ENCODE measurements at places on chromosomes 1 and 21.

DNA sequence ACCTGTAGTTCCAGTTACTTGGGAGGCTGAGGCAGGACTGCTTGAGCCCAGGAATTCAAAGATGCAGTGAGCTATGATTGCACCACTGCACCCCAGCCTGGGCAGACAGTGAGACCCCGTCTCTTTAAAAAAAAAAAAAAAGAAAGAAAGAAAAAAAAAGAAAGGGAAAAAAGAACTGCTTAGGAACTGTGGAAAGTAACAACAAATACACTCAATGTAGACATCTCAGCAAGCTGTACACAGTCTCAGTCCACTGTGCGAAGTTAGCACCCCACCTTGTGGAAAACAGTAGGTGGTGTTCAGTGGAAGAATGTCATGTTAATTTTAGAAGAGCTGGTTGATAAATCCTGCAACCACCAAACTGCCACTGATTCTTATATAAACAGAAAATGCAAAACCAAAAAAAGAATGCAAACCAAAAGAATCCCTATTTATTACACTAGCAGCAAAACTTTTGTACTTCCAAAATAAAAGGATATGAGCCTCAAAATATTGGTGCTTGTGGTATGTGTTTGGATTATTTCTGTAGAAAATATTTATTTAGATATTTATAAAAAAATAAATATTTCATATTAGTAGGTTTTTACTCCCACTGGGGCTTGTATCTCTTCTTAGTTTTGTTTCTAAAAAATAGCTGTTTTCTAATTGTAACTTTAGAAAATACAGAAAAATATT, 31.1 kb downstream of the ALG14 start:
- peak; percentile 81 for DNase-seq

DNA sequence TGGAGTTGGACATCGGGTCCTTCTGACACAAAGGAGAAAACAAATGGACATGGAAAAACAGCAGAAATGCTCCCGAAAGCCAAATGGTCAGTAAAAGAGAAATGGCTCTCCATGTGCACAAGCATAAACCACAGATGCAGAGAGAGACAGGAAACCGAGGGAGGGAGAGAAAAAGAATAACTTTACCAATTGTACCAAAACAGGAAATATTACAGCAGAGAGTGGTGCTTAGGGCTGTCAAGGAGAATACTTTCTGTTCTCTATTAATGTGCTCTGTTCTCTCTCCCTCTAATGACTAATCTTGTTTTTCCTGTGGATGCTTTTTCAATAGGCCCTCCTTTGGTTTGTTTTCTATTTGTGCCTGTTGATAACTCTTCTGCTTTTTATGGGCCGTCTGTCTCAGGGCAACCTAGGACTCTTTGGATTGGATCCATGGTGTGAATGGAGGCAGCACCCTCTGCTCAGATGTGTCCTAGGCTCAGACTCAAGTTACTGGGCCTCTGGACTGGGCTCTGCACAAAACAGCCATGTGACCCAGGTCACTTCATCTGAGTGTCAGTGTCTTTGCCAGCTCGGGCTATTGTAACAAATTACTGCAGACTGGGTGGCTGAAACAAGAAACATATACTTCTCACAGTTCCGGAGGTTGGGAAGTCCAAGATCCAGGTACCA, 663.0 kb downstream of the NPHP4 start:
- no peak for DNase-seq

DNA sequence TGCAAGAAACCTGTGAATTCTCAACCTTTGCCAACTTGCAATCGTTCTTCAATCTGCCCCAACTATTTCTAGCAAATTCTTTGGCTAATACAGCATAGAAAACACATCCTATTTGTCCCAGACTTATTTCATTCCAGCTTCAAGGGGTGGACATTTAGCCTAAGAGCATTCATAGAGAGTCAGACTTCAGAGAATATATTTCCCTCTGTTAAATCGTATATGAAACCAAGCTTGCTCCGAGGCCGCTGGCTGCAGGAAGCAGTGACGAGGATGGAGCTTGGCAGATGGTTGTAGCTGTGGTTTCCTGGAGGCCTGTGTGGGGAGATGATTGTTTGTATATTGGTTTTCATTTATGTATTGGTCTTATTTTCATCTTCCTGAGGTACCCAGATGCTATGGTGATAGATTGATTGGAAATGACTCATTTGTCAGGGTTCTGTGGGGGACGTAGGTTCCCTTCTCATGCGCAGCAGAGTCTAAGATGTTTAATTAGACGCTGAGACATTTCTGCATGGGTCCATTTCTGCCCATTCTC, 26.1 kb downstream of the MAN1C1 start:
- DNase-seq: no peak

DNA sequence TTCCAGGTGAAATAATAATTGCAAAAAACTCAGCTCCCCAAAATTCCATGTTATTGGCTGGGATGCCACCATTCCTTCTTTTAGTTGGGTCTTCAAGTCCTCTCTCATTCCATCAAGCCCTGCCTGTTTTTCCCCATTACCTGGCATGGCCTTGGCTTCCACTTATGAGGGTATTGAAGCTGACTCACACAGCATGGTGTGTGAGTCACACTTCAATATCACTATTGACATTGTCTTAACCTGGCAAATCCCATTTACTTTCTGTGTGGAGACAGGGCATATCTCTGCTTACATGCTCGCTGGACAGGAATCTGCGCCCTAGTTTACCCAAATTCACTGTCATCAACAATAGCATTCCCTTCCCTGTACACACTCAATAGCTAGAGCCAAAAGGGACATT, 1806.8 kb downstream of the BRINP3 start:
- no peak for DNase-seq

DNA sequence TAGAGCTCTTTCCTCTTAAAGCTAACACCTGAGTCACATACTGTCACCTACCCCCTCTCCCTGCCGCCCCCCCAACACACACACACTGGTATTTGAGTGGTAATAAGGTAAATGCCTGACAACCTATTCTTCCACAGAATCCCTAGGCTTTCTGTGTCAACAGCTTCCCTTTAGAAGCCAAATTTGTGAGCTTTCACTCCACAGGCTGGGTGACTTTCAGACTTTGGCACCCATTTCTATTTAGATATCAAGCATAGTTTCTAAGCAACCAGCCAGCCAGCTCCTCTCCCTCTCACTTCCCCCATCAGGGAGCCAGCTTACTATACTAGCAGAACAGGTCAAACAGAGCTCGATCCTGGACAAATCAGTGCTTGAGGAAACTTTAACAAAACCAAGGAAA, 3.2 kb upstream of the C1orf74 start:
- DNase-seq: no peak

- no peak for DNase-seq
Measured at GRCh38 chr1:28328228-28328648, 602 bp upstream of the MED18 start.

DNA sequence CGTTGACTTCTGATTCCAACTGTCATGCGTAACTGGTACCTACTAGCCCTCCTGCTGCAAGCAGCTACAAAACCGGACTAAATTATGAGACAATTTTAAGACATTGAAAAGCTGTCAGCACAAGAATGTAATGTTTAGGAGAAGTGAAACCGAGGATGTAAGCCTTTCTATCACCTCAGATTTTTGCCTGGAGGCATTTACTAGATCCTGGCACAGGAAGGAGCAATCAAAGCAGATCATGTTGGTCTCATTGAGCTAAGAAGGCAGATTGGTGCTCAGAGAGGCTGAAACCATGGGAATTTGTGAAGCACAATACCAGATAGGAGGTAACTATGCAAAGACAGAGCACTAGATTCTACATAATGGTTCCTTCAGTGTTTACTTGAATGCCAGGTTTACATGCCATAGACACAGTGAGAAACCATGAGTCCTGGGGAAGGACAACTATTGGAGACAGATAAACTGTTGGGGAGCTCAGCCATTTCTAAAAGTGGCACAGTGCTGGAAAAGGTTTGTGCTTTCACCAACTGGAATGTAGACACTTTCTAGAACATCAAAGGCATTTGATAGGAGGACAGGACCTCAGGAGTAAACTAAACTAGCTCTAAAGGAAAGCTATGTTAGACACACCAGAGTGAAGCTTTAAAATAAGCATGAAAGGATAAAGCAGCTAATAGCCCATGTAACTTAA, 179.4 kb downstream of the LYPLAL1 start:
- no peak for DNase-seq

- no peak for DNase-seq
Measured at GRCh38 chr21:45318146-45318555, 30.5 kb upstream of the POFUT2 start.

DNA sequence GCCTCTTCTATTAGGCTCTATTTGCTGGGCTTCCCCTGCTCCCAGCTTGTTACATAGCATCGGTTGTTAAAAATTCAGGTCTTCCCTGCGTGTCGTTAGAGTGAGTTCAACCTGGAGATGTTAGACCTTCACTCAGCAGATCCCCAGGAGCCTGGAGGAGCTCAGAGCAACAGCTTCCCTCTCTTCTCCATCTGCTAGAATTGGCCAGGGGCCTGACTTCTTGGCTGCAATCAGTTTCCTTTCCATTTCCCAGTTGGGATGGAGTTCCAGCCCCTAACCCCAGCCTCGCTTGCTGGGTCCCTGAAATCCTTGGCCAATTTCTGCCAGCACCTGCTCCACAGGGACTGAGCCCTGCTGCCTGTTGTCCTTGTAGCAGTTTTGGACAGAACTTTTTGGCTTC, 55.9 kb downstream of the MT1HL1 start:
- no peak for DNase-seq

- DNase-seq: no peak
Measured at GRCh38 chr1:8722366-8722765, 95.1 kb downstream of the RERE start.

DNA sequence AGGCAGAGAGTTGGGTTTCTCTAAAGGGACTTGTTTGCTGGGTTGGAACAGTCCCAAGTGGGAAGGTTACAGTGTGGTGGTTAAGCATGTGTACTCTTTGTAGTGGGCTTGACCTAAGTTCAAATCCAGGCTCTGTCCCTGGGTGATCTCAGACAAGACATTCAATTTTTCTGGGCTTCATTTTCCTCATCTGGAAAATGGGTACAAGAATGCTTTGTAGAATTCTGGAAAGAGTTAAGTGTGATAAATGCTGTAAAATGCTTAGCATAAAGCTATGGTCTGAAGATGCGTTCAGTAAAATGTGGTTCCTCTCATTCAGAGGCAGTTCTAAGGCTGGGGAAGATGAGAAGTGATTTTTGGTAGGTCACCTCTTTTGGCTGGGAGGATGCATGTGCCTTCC, 805 bp downstream of the GRHL3 start:
- DNase-seq: no peak

- no peak for DNase-seq
Measured at GRCh38 chr1:197320991-197321531, 53.0 kb downstream of the CRB1 start.

DNA sequence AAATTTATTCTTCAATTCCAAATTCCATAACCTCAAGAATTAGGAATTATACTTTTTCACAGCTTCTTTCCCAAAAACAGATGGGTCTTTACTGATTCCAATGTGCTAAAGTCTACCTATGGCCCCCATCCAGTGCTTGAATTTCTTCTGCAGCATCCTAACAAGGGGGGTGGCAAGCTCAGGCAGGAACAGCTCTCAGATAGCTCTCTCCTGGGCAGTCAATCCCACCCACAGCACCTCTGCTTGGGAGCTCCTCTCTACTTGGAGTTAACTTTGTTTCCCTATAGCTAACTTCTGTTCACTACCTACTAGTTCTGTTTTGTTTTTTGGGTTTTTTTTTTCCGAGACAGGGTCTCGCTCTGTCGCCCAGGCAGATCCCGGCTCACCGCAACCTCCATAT, 12.1 kb downstream of the RBBP5 start:
- DNase-seq: no peak

DNA sequence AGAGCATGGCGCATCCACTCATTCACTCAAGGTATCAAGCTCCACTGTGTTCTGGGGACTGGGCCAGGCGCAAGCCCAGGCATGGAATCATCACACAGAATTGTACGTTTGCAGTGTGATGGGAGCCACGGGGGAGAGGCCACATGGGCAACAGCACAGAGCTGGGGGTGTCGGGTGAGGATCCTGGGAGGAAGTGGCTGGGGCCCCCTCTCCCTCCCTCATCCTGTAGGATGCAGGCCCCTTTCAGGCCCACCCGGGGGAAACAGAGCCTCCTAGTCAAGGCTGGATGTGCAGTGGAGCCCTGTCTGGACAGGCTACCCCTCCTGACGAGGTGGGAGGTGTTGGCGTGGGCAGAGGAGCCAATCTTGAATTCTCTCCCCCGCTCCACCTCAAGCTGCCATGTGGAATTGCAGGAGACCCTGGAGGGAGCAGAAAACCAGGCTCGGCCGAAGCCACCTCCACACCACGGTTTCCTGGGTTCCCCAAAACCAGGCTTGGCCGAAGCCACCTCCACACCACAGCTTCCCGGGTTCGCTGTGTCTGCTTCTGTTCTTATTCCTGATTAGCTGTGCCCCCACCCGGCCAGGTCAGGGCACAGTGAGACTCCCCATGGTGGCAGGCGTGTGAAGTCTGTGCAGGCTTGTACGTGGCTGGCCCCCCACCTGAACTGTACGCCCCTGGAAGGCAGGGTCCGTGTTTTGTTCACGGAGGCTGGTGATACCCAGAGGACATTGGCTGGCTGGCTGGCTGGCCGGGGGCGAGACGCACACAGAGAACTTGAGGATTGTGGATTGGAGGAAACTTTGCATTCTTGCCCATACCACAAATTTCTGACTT, 4.2 kb upstream of the C1orf174 start:
- no peak for DNase-seq

- no peak for DNase-seq
Measured at GRCh38 chr21:26385721-26386120, 187.4 kb downstream of the CYYR1 start.

DNA sequence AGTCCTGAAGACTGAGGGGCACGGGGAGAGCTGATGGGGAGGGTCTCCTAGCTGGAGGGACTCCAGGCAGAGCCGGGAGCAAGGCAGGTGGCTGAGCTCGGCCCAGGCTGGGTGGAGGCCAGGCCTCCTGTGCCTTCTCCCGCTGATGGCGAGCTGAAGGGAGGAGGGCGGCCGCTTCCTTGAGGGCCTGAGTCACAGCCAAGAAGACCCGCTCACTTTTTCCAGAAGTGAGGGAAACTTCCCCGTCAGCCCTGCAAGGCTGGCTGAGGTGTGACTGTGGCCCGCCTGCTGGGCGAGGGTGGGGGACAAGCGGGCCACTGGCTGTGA, 1.7 kb upstream of the VWA1 start:
- no peak for DNase-seq

GRCh38 chr1:55512466-55512865, 297.3 kb upstream of the USP24 start:
- DNase-seq: no peak

- DNase-seq: no peak
Measured at GRCh38 chr1:38578271-38578951, 281.2 kb downstream of the RRAGC start.

DNA sequence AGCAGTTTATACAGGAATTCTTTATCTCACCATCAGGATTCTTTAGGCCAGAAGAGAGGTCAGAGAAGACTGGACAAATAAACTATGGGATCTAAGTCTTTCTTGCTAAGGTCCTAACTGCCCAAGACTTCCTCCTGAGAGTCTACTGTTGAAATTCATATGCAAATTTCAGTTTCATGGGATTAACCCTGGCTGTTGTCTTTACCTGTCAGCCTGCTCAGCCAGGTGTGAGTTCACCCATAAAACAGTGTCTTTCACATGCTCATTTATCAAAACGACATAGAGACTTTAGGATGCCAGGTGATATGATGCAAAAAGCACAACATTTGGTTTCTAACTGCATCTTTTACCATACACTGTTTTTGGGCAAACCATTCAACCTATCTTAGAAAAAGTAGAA, 211.0 kb downstream of the PDE4B start:
- no peak for DNase-seq

- DNase-seq: no peak
Measured at GRCh38 chr1:30896905-30897304, 11.7 kb downstream of the SDC3 start.

GRCh38 chr1:54979327-54979891, 1.0 kb upstream of the TMEM61 start:
- no peak for DNase-seq
